ENCODE measurements at places on chromosomes 7 and 10.

DNA sequence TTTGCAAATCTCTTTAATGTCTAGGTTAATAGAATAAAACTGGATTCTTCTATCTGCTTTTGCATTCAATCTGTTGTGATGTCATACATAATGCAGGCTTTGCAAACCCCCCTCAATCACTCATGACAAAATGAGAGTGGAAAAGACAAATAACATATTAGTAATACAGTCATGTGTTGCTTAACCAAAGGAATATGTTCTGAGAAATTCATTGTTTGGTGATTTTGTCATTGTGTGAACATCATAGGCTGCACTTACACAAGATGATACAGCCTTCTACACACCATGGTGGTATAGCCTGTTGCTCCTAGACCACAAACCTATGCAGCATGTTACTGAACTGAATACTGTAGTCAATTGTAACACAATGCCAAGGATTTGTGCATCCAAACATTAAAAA lies 87.3 kb upstream of the SEC61G start:
- no peak for DNase-seq

- DNase-seq = no peak
Observed at GRCh38 chr10:34697351-34698247, 117.5 kb downstream of the PARD3 start.

- no peak for DNase-seq
Observed at GRCh38 chr10:61819208-61819607, 82.3 kb upstream of the ARID5B start.

DNA sequence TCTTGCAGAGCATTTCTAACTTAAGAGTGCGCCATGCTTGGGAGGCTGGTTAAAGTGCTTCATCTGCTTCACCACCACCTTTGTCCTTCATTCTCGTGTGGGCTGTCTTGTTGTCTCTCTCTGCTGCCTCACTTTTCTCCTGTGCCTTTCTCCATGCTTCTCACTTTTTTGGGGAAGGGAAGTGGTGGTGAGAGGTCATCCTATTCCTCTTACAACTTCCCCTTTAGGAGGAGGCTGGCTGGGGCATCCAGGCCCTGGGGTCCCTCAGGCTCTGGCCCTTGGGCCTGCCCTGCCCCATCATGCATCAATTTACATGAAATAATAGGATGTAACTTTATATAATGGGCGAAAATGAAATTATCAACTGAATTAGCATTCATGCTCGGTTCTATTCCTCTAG lies 39.9 kb upstream of the PIP4K2A start:
- DNase-seq = no peak

- no peak for DNase-seq
Observed at GRCh38 chr7:11847336-11847735, 15.3 kb upstream of the THSD7A start.

GRCh38 chr10:98173260-98173659 lies 38.8 kb downstream of the R3HCC1L start:
- DNase-seq = no peak

DNA sequence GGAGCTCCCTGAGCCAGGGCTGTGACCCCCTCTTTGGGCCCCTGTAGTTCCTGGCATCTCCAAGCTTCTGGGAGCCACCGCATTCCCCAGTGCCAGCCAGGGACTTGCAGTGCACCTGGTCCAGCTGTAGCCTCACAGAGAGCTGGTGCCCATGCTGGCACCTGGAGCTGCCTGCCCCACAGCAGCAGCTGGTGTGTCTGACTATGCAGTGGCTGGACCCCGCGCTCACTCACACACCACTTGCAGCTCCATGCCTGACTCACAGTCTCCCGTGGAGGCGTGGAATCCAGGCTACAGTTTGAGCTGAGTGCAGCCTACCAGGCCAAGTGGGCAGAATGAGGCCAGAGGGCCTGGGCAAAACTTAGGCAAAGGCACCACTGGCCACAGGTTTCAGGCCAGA lies 102.2 kb upstream of the NAMPT start:
- DNase-seq = no peak

DNA sequence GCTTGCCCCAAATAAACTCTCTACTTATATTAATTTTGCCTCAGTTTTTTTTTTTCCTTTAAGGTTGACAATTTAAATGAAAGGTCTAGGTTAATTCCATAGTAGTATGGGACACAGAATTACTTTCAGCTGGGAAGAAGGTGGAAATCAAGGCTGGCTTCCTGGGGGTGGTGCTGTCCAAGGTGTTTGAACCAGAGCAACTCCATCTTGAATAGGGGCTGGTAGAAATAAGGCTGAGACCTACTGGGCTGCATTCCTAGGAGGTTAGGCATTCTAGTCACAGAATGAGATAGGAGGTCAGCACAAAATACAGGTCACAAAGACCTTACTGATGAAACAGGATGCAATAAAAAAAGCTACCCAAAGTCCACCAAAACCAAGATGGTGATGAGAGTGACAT lies 1190.8 kb upstream of the AUTS2 start:
- no peak for DNase-seq

DNA sequence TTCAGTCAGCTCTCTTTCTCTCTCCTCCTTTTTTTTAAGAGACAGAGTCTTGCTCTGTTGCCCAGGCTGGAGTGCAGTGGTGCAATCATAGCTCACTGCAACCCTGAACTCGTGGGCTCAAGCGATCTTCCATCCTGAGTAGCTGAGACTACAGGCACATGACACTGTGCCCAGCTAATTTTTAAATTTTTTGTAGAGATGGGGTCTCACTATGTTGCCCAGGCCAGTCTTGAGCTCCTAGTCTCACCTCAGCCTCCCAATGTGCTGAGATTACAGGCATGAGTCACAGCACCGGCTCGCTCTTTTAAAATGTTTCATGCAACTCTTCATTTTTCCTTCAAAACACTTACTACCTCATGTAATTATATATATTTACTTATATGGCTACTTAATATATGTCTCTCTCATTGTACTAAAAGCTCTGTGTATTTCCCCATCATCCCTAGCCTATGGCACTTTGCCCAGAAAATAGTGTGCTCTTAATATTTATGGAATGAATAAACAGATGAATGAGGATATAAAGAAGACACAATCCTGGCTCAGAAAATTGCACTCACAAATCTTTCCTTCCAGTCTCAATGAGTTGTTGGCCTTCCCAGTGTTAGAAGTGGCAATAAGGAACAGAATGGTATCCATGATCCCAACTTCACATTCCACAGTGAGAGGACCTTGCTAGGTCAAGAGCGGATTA lies 33.9 kb downstream of the EBLN1 start:
- DNase-seq = no peak

All from GM04504 (cell line).